ENCODE measurements at places on chromosomes 3 and 15. TPM values are rescaled to one million over a fixed set of nuclear protein-coding genes. Genes with fewer than 3 reads are reported as not detected.

SERINC4 gene
- total RNA-seq = 0.23 TPM

GRCh38 chr3:52880047-52880446 is 17.3 kb downstream of the STIMATE start:
- H3K4me1 ChIP-seq = peaks cover 57% of the 10 kb centered on the region
- no peak for DNase-seq
- H3K27me3 ChIP-seq = no peaks in the 10 kb centered on the region
- H3K27ac ChIP-seq = no peak overlapping the region
- H3K36me3 ChIP-seq = peaks cover 1% of the 10 kb centered on the region

GRCh38 chr3:49759226-49759625 is 27.1 kb downstream of the IP6K1 start:
- no peaks in the 10 kb centered on the region for H3K27me3 ChIP-seq
- H3K4me1 ChIP-seq = peaks cover 16% of the 10 kb centered on the region
- H3K27ac ChIP-seq = peak overlapping the region; percentile 68
- H3K4me3 ChIP-seq = no peak overlapping the region

DNA sequence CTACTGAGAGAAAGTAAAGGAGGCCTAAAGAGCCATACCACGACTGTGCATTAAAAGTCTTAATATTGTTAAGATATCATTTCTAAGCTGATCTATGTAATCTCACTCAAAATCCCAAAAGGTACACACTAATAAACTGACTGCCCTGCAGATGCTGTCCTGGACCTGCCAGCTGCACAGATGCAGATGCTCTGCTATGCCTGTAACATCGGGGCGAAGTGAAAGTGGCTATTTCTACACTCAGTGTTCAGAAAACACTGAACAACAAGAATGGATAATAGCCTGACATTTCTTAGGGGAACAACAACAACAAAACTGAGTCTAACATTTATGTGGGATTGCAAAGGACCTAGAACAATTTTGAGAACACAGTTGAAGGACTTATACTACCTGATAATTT is 31.9 kb downstream of the RAD18 start:
- H3K4me3 ChIP-seq = no peak overlapping the region
- H3K27ac ChIP-seq = no peak overlapping the region
- peaks cover 5% of the 10 kb centered on the region for H3K36me3 ChIP-seq
- DNase-seq = no peak
- no peaks in the 10 kb centered on the region for H3K4me1 ChIP-seq

GRCh38 chr3:148238421-148238821 is 459.3 kb upstream of the AGTR1 start:
- H3K4me1 ChIP-seq = no peaks in the 10 kb centered on the region
- no peak overlapping the region for H3K4me3 ChIP-seq
- DNase-seq = no peak
- no peaks in the 10 kb centered on the region for H3K27me3 ChIP-seq
- no peaks in the 10 kb centered on the region for H3K36me3 ChIP-seq

DNA sequence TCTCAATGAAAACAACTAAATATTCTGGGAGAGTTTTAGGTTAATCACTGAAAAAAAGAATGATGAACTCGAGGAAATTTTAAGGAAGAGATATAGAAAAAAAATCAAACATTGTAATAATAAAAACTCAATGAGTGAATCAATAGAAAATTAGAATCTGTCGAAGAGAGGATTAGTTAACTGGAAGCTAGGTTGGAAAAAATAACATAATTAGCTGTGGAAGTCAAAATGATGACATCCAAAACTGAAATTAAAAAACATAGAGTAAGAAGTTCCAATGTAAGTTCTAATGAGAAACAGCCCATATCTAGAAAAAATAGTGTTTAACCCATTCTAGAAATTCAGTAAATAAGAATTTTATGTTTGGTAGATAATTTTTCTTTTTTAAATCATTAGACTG is 299.3 kb upstream of the RARB start:
- no peak overlapping the region for H3K4me3 ChIP-seq
- no peak overlapping the region for H3K27ac ChIP-seq
- no peaks in the 10 kb centered on the region for H3K36me3 ChIP-seq

GRCh38 chr15:69388260-69388705 is 25.9 kb upstream of the KIF23 start:
- H3K4me3 ChIP-seq = no peak overlapping the region
- H3K36me3 ChIP-seq = no peaks in the 10 kb centered on the region
- DNase-seq = no peak
- H3K27ac ChIP-seq = no peak overlapping the region
- H3K4me1 ChIP-seq = peaks cover 4% of the 10 kb centered on the region

DNA sequence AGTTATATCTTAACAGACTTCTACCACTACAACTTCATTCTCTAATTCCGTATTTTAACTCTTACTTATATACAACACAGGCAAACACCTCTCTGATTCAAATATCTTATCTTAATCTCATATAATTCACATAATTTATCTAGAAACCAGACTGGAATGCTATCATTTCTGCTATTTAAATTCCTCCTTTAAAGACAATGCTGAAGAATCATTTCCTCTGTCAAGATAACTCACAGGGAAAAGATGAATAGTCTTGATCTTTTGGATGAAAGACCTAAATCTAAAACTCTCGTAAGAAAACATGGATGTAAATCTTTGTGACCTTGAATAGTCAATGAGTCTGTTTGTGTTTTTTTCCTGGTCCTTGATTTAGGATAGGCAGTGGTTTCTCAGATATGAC is 135.3 kb upstream of the PLXND1 start:
- H3K27ac ChIP-seq = peak overlapping the region; percentile 40
- peaks cover 5% of the 10 kb centered on the region for H3K4me1 ChIP-seq
- H3K36me3 ChIP-seq = no peaks in the 10 kb centered on the region
- no peak overlapping the region for H3K4me3 ChIP-seq
- H3K27me3 ChIP-seq = no peaks in the 10 kb centered on the region

DNA sequence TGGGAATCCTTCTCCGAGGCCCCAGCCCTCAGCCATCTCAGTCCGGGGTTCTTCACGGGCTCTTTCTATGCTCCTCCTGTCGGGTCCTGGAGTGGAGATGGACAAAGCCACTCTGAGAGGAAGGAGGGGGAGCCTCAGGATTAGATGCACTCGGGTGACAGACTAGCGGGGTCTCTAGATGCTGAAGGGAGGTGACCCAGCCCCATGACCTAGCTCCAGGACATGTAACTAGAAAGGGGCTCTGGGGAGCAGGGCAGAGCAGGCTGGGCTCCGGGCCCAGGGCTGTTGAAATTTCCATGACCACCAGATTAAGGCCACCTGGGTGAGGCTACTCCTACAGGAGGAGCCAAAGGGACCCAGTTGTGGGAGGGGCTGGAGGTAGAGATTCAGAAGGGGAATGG is 14.8 kb upstream of the SKIC8 start:
- H3K27me3 ChIP-seq = peaks cover 5% of the 10 kb centered on the region
- DNase-seq = no peak
- no peaks in the 10 kb centered on the region for H3K4me1 ChIP-seq

GRCh38 chr3:151281671-151282324 is 3.5 kb upstream of the P2RY14 start:
- no peak overlapping the region for H3K27ac ChIP-seq
- no peaks in the 10 kb centered on the region for H3K27me3 ChIP-seq
- no peak for DNase-seq
- no peaks in the 10 kb centered on the region for H3K36me3 ChIP-seq

DNA sequence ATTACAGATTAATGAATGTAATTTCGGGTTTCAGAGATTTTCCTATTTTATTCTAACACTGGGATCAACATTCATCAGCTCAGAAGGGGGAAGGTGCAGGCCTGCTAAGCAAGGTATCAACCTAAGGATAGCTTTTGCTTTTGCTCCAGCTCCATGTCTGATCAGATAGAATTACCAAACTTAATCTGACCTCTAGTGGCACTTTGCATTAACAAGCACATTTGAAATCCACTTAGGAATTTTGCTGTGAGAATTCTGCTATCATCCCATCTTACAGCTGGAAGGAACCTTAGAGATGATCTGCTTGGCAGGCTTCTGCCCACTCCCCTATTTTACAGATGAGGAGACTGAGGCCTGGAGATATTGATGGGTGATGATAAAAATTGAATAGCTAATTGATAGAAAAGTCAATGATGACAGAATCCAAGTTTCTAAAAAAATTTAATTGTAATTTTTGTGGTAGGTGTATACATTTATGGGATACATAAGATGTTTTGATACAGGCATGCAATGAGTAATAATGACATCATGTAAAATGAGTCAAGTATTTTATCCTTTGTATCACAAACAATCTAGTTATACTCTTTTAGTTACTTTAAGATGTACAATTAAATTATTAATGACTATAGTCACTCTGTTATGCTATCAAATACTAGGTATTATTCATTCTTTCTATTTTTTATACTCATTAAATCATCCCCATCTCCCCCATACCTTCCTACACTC is 209.2 kb upstream of the ZPLD1 start:
- peaks cover 4% of the 10 kb centered on the region for H3K36me3 ChIP-seq
- peak overlapping the region; percentile 66 for H3K27ac ChIP-seq
- H3K4me1 ChIP-seq = peaks cover 55% of the 10 kb centered on the region
- no peak overlapping the region for H3K4me3 ChIP-seq
- no peak for DNase-seq

INSYN1 gene
- total RNA-seq = not detected

DNA sequence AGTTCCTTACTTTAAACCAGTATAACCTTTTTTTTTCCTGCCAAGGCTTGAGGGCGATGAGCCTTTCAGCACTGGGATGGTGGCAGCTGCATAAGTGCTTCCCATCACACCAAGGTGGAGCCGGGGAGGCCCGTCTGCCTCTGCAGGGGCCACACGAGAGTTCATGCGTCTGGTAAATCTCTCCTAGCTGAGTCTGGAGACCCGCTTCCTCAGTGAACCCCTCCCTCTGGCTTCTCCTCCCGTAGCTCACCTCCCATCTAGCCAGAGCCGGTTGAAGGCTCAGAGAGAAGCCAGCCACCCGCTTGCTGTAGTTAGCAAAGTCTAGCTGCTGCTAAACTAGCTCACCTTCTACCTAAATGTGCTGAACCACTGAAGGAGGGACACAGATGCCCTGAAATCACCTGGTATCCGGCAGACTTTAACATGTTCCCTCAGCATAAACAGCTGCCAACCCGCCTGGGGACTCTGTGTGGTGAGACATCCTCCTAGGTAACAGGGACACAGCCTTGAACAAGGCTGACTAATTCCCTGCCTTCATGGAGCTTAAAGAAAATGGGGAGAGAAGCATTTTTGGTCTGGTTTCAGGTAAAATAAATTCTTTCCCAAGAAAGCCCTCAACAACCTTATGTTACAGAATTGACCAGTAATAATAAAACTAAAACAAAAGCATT is 42.9 kb downstream of the RLBP1 start:
- H3K36me3 ChIP-seq = peaks cover 8% of the 10 kb centered on the region
- peak overlapping the region; percentile 48 for H3K27ac ChIP-seq
- no peak overlapping the region for H3K4me3 ChIP-seq
- peaks cover 43% of the 10 kb centered on the region for H3K4me1 ChIP-seq
- no peak for DNase-seq
